ENCODE measurements at places on chromosomes 12 and 14. TPM values are rescaled to one million over a fixed set of nuclear protein-coding genes. Genes with fewer than 3 reads are reported as not detected.
A peak's percentile ranks its signal among the peaks of the same experiment; 100 is the strongest.

CLEC4D gene
- total RNA-seq, result not detected

- peaks cover 4% of the 10 kb centered on the region for H3K4me1 ChIP-seq
- H3K27me3 ChIP-seq, result no peaks in the 10 kb centered on the region
- H3K27ac ChIP-seq, result no peak overlapping the region
- no peaks in the 10 kb centered on the region for H3K36me3 ChIP-seq
Observed at GRCh38 chr12:2169940-2170339, 117.2 kb downstream of the CACNA1C start.

DNA sequence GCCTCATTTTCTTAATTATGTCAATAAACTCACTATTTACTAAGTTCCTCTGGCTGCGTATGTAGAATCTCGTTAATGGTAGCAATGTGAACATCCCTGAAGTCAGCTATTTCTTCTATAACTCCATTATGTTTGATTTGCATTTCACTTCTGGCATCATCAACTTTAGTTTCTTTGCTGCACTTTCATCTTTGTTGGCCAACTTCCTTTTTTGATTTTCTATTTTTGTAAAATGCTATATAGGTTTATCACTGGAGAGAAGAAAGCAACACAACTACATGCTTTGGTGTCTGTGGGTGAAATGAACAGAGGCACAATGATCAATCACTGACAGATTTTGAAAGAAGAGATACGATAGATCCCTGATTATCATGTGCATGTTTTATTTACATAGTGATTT lies 58.5 kb upstream of the ATF7IP start:
- no peak overlapping the region for H3K4me3 ChIP-seq
- H3K4me1 ChIP-seq, result no peaks in the 10 kb centered on the region
- DNase-seq, result no peak
- H3K27ac ChIP-seq, result no peak overlapping the region
- no peaks in the 10 kb centered on the region for H3K27me3 ChIP-seq
- H3K36me3 ChIP-seq, result no peaks in the 10 kb centered on the region

DNA sequence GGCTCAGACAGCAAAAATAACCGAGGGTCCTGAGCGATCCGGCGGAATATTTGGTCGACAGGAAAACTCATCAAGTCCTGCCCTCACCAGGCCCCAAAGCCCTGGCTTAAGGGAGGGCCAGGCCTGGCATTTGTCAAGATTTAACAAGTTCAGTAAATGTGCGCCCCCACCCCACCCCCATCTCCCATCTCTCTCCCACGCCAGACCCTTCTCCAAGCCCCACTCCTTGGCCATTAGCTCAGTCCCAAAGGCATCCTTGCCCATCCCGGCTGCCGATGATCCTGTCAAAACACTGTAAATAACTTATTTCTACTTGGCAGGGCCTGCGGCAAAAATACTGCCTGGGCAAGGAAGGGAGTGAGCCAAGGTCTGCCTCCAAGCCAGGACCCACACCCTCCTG lies 52.8 kb downstream of the ITPK1 start:
- H3K4me3 ChIP-seq, result no peak overlapping the region
- no peak for DNase-seq
- H3K27ac ChIP-seq, result no peak overlapping the region
- no peaks in the 10 kb centered on the region for H3K4me1 ChIP-seq

DNA sequence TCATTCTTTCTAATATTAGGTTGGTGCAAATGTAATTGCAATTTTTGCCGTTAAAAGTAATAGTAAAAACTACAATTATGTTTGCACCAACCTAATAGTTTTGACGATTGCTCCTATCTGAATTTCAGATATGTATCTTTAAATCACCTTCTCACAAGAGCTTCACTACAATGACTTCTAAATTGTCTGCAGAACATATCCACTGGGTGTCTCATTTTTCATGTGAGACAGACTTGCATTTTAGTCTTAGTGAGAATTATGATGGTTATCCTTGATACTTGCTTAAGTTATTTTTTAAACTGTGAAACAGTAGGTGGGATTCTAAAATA lies 84.6 kb downstream of the ITPR2 start:
- DNase-seq, result no peak
- H3K36me3 ChIP-seq, result no peaks in the 10 kb centered on the region
- no peak overlapping the region for H3K27ac ChIP-seq
- H3K27me3 ChIP-seq, result no peaks in the 10 kb centered on the region
- no peak overlapping the region for H3K4me3 ChIP-seq
- peaks cover 6% of the 10 kb centered on the region for H3K4me1 ChIP-seq

- H3K27ac ChIP-seq, result no peak overlapping the region
- no peak for DNase-seq
- H3K36me3 ChIP-seq, result no peaks in the 10 kb centered on the region
Observed at GRCh38 chr12:96083020-96083719, 47.8 kb upstream of the LTA4H start.

DNA sequence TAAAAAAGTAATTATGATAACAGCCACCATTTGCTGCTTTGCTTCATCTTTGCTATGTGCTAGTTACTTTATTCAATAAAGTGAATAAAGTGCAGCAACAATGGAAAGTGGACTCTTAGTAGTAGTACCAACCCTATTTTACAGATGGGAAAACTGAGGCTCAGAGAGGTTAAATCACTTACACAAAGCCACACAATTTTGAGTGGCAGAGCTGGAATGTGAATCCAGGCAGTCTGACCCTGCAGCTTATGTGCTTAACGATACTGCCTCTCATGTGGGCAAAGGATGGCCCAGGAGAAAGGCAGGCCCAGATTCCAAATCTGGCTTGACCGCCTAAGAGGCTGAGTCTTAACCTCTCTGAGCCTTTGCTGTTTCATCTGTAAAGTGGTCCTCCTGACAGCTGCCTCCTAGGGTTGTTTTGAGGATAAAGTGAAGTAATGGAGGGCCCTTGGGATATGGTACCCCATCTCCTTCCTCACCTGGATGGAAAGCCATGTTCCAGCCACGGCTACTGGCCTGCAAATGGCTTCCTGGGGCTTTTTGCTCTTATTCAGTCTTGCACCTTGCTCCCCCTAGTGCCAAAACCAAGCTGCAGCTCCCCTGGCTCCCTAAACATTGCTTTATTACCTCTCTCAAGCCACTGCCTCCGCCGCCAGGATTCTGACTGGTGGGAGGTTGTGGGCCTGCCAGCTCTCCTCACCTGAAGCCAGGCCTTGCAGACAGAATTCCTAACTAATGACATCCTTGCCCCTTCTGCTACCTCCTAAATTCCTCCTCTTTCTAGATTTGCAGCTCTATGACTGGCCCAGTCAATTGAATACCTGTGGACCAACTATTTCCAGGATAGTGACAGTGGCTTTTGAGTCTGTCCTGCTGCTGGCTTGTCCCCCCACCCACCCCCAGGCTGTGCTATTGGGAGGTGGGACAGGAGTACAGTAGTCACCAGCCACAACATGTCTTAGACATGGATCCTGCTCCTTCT lies 283.3 kb upstream of the PWP1 start:
- no peak overlapping the region for H3K27ac ChIP-seq
- peak; percentile 41 for DNase-seq
- no peaks in the 10 kb centered on the region for H3K4me1 ChIP-seq
- no peak overlapping the region for H3K4me3 ChIP-seq

GRCh38 chr12:120169946-120170345 lies 24.6 kb downstream of the GCN1 start:
- no peaks in the 10 kb centered on the region for H3K27me3 ChIP-seq
- no peaks in the 10 kb centered on the region for H3K4me1 ChIP-seq
- DNase-seq, result no peak
- peaks cover 23% of the 10 kb centered on the region for H3K36me3 ChIP-seq
- H3K27ac ChIP-seq, result no peak overlapping the region

OTOGL gene
- total RNA-seq, result 0.08 TPM

LGR5 gene
- total RNA-seq, result 4.5 TPM

KRT8 gene
- 4,597 TPM for total RNA-seq

KIAA0586 gene
- total RNA-seq, result 17.4 TPM

GRCh38 chr14:50417853-50418252 lies 21.2 kb upstream of the CDKL1 start:
- H3K27ac ChIP-seq, result no peak overlapping the region
- H3K27me3 ChIP-seq, result no peaks in the 10 kb centered on the region
- no peak overlapping the region for H3K4me3 ChIP-seq
- no peaks in the 10 kb centered on the region for H3K4me1 ChIP-seq
- no peaks in the 10 kb centered on the region for H3K36me3 ChIP-seq

DNA sequence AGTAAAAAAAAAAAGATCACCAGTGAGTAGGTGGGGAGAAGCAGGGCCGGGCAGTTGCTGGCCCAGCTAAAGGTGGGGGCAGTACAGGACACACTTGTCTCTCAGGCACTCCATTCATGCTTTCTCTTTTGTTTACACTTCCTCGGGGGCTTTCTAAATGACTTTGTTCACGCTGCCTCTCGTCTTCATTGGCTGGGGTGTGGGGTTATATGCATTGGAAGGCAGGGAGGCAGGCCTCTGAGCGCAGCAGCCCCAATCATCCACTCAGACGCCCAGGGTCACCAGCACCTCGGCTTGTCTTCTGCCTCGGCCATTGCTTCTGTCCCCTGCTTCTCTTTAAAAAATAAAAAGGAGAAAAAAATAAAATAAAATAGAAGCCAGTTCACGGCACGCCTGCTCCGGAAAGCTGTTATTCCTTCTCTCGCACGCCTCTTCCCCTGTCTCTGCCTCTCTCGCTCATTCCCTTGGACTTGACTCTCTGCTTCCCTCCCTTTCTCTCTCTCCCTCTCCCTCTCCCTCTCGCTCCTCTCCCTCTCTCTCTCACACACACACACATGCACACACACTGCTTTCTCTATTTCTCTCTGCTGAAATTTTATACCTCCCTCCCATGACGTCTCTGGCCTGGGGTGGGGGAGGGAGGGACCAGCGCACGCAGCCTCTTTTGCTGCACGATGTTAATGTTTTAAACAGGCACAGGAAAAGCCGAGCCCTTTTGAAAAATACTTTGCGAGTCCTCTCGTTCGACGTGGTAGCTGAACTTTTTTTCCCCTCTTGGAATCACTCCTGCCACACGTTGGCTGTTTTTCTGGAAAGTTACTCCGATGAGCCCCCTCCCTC lies at the start of gene TGFB3:
TSS of gene TGFB3 (minus strand) at position 570 of the 840 bp plus-strand sequence. CDS start 1,102 bp downstream, outside the sequence.
- H3K27me3 ChIP-seq, result no peaks in the 10 kb centered on the region
- peak; percentile 76 for DNase-seq
- H3K36me3 ChIP-seq, result no peaks in the 10 kb centered on the region
- peak within 1 kb of the TSS; percentile 83 for H3K4me3 ChIP-seq
- H3K27ac ChIP-seq, result peak within 1 kb of the TSS; percentile 86
- H3K4me1 ChIP-seq, result peaks cover 10% of the 10 kb centered on the region

DNA sequence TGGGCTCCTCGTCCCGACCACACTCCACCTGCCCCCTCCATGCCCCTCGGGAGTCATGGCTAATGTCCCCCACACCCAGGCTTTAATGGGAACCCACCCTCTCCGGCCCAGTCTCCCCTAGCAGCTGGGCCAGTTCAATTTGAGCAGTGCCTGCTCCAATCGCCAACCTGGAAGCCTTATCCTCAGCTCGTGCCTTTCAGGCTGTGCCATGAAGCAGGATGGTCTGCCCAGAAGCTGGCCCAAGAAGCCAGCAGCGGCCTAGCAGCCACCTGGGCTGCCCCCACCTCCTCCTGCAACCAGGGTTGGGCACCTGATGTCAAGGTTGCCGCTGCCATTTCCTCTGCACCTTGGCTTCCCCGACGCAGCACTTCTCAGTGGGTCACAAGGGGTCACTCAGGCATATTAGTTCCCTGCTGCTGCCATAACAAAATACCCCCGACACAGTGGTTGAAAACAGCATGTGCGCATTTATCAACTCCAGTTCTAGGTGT lies 2.3 kb upstream of the CLBA1 start:
- H3K36me3 ChIP-seq, result no peaks in the 10 kb centered on the region
- H3K27ac ChIP-seq, result no peak overlapping the region
- no peak for DNase-seq
- H3K4me1 ChIP-seq, result peaks cover 5% of the 10 kb centered on the region
- peaks cover 7% of the 10 kb centered on the region for H3K27me3 ChIP-seq
- H3K4me3 ChIP-seq, result no peak overlapping the region

GRCh38 chr12:115049614-115050013 lies 365.6 kb upstream of the TBX3 start:
- H3K4me1 ChIP-seq, result no peaks in the 10 kb centered on the region
- DNase-seq, result no peak
- no peaks in the 10 kb centered on the region for H3K27me3 ChIP-seq
- no peaks in the 10 kb centered on the region for H3K36me3 ChIP-seq
- H3K4me3 ChIP-seq, result no peak overlapping the region

KCNJ8 gene
- 0.37 TPM for total RNA-seq

- no peak for DNase-seq
- H3K36me3 ChIP-seq, result no peaks in the 10 kb centered on the region
- no peaks in the 10 kb centered on the region for H3K4me1 ChIP-seq
- H3K4me3 ChIP-seq, result no peak overlapping the region
- no peak overlapping the region for H3K27ac ChIP-seq
Observed at GRCh38 chr12:125135906-125136305, 70.7 kb downstream of the AACS start.

DNA sequence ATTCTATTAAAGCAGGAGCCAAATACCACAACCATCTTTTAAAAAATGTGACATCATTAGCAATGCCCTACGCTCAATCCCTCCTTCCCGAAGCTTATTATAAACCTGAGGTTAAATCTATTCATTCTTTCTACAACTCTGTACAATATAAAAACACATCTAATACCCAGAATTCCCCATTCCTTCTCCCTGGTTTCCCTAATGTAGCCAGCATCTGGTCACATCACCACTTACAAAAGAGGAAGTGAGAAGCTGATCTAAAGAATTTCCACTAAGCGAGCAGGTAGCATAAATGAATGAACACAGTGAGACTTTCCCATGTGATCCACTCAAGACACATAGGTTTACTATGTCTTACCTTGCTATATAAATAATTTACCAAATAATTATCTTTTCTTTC lies 90.4 kb downstream of the LRP6 start:
- H3K36me3 ChIP-seq, result no peaks in the 10 kb centered on the region
- no peaks in the 10 kb centered on the region for H3K27me3 ChIP-seq
- no peak overlapping the region for H3K27ac ChIP-seq

DNA sequence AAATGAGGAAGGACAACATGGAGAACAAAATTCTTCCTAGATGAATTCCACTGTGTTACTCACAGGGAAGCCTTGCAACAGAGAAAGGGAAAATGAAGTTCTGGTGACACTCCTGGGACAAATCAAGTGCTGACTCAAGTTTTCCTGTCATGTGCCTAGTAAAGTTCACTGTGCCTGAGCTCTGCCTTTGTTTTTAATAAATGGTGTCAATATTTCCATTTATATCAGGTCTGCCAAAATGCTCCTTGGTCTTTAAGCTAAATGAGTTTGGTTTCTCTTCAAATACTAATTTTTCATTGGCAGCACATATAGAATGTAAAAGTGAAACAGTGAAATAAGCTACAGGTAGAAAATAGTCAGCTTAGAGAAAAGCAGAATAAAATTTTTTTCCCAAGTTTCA lies 33.0 kb downstream of the HIGD1C start:
- no peak overlapping the region for H3K4me3 ChIP-seq
- H3K4me1 ChIP-seq, result no peaks in the 10 kb centered on the region
- H3K27ac ChIP-seq, result peak overlapping the region; percentile 17
- H3K36me3 ChIP-seq, result no peaks in the 10 kb centered on the region
- H3K27me3 ChIP-seq, result no peaks in the 10 kb centered on the region

EID3 gene
- 0.98 TPM for total RNA-seq
